ENCODE measurements at places on chromosomes 2 and 18.

DNA sequence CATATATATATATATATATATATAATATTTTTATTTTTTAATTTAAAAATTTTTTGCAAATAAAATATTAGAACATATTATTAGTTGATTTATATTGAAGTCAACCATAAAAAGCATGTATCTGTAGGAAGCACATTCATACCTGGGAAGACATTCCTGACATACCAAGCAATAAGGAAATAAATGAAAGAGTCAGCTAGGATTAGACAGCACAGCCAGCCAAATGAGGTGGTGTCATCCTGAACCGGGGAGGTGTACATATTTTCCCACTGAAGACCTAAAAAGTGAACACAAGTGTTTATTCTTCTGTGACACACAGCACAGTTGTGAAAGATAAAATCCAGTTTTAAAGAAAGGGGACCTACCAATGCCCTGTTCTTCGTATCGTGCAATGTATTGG is 149.2 kb downstream of the ABCA12 start:
- DNase-seq, result no peak

GRCh38 chr2:182980115-182980514 is 58.1 kb downstream of the NCKAP1 start:
- DNase-seq, result peak; percentile 51

DNA sequence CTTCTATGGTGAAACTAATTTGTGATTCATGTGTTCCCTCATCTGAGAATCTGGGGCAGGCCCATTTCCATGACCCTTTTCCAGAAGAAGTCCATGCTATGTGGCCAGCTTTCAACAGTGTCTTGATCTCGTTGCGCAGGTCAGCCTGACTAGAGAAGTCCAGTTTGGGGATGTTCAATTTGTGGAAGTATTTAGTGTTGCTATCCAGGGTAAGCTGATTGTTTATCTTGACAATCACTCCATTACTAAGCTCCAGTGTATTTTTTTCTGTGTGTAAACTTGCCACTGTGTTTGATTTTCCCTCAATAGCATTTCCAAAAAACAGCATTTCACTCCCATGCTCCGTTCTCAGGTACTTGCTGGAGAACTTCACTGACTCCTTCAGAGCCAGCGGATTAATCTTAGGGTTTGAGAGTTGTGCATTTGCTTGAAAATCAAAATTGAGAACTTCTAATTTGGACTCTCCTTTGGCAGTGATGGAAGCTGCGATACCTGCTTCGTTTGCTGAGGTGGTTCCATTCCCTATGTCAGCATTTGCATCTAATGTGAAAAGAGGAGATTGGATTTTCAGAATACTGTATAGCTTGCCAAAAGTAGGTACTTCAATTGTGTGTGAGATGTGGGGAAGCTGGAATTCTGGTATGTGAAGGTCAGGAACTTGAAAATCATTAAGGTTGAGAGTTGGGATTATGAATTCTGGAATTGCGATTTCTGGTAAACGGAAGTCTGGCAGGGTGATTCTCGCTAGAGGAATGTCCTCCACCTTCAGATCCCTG is 35.7 kb downstream of the APOB start:
- no peak for DNase-seq

- DNase-seq, result no peak
Measured at GRCh38 chr2:203533676-203534591, 1.2 kb downstream of the RAPH1 start.

GRCh38 chr2:46413631-46414030 is 65.7 kb upstream of the TMEM247 start:
- no peak for DNase-seq

DNA sequence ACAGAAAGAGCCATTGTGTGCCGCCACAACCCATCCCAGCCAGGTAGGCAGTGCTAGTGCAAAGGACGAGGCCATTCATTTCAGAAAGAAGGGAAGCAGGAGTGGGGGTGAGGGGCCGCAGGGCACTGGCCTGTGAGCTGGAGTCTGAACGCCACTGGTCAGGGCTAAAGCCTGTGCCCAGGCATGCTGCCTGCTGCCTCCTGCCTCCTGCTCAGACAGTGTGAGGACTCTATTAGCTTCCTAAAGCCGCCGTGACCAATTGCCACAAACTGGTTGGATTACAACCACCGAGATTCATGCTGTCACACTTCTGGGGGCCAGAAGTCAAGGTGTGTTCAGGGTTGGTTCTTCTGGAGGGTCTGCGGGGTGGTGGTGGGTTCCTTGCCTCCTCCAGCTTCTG is 21.2 kb downstream of the ACKR3 start:
- no peak for DNase-seq

DNA sequence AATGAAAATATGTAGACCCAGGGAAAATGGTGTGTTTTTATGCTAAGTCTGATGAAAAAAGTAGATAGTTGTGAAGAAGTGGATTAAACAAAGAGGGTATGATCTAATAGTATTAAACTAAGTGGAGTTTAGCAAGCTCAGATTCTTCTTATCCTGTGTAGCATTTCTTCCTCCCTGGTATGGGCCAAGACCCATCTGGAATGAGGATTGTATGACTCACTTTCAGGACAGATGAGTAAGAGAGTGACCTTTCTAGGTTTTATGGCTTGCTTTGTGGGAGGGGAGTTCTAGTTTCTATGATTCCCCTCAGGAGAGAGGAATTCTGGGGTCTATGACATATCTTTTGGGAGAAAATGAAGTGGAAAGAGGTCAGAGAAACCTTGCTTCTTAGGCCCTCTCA is 550.1 kb downstream of the SPAG16 start:
- no peak for DNase-seq

GRCh38 chr2:224591220-224591619 is 6.1 kb upstream of the CUL3 start:
- peak; percentile 76 for DNase-seq

- no peak for DNase-seq
Measured at GRCh38 chr2:82120654-82121053, 1816.1 kb upstream of the LRRTM1 start.

DNA sequence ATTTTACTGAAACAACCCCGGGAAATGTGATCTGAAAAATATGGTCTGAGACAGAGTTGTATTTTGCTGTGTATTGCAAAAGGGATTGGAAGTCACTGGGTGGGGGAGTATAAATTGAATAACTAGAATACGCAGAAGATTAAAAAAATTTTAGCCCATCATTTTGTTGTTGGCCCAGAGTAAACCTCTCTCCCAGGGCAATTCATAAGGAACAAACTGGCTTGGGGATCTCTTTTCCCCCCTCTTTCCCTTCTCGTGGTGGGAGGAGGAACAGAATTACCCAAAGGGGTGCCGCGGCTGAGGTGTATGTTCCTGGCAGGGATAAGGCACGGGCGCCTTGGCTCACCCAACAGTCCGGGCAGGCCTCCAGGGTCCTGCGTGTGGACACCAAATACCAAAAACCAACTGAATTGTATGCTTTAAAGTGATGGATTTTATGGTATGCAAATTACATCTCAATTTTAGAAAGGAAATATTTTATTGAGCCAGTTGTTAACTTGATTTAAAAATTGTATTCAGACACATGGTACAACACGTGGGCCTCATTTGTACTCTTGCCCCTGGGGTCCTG is 121.2 kb upstream of the SPRED2 start:
- no peak for DNase-seq

DNA sequence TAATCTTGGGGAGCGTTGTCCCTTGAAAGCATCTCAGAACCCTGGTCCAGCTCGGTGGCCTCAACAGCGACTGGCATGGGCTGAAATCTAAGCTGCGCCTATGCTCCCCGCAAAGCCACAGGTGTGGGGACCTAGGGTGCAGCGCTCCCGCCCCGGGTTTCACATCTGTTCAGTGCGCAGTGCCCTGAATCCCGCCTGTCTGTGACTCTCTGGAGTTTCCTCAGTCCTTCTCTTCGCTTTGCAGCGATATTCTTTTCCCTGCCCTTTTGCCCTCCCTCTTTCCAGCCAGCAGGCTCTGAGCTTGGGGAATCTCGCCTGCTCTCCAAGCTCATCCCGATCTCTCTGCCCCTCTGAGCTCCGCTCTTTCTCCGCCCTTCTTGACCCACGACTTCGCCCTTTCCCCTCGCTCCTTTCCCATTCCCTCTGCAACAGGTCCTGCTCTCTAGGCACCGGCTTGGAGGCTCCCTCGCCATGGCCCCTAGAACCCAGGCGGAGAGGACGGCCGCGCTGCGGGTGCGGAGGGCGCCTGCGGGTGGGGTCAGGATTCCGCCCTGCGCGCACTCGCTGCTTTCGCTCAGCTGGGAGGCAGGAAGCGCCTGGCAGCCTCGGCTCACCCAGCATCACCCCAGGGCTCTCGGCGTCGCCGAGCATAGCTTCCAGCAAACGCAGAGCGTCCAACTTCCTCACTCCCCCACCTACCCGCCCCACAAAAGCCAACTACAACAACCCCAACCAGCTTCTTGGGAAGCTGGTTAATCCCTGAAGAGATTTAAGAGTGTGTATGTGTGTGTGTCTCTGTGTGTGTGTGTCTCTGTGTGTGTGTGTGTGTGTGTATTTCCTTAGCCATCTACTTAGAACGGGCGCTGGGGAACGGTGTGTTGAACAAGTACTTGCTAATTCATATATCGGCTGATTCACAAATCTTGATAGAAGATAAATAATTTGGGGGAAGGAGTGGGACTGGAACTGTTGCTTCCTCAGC is 1.1 kb downstream of the GRP start:
- no peak for DNase-seq

- peak; percentile 79 for DNase-seq
Measured at GRCh38 chr2:23452853-23453420, 68.0 kb downstream of the KLHL29 start.

GRCh38 chr2:159292157-159292556 is 5.7 kb upstream of the WDSUB1 start:
- DNase-seq, result peak; percentile 22

DNA sequence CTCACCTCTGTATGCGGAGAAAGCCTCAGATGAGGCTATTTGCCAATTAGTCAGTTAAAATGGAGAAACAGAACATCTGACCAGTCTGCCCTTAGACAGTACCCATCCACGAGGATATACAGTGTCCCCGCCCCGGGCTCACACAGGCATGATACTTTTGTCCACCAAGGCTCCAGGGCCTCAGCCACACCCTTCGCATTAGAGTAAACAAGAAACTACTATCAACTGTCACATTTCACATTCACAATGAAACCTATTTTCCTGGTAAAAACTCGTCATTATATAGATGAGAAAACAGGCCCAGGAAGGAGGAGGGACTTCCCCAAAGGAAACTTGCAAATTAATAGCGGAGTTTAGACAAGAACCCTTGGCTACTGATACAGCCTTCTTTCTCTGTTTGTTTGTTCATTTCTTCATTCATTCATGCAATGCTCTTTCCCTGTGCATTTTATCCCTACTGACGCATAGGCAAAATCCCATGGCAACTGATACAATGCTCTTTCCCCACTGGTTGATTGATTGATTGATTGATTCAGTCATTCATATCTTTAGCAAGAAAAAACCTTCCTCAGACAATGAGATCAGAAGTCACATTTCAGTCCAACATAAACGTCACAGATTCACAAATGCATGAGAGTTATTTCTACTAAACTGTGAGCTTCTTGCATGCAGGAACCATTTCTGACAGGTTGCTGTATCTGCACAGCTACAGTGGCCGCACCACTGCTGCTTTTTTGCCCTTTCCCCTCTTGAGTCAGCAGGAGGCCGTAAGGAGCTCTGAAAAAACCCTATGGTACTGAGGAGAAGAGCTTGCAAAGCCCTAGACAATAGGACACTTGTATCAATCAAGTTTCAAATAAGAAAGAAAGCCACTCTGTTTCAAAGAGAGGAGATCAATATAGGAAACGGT is 777.1 kb downstream of the RNF144A start:
- DNase-seq, result no peak

DNA sequence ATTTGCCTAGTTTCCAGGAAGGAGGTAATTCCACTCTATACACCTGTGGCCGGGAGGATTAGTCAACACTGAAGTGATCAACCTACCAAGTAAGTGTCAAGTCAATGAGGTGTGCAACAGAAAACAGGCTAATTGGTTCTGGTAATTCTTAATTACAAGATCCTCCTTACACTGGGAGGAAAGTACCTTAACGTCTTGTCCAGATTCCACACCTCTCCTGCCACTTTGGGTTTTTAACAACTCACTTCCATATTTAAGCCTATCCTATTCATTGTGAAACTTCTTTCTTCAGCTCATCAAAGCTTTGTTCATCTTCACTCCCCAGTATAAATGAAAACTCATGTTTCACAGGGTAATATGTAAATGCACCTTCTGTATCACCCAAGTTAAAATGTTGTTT is 22.0 kb upstream of the MAP4K4 start:
- no peak for DNase-seq

DNA sequence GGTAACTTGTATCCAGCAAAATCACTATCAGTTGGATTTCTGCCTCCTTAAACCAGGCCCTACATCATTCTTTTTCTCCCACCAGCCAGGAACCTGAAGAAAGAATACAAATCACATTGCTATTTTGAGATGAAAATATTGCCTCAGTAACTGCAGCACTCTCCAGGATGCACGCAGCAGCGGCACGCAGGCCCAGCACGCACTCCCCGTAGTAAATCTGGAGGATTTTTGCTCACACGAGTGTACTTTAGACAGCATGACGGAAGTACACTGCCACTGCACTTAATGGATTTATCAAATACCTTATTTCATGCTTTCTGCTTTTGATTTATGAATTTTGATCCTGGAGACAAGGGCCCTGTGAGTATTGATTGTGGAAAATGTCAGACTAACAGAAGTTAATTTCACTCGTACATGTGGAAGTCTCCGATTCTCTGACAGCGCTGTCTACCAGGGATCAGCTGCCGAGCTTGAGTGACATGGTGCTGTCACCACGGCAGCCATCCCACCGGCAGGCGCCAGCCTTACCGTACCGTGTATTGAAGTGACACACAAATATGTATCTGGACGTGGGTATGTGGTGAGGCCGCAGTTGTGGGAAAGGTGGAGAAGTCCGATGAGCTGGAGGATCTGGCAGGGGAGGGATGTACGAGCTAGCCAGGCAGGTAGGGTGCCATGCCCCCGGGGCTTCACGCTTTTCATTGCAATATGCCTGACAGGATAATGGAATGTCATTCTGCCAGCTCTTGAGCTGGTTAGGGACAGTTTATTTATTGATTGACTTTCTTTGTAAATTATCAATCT is 863.7 kb downstream of the GALR1 start:
- DNase-seq, result no peak

DNA sequence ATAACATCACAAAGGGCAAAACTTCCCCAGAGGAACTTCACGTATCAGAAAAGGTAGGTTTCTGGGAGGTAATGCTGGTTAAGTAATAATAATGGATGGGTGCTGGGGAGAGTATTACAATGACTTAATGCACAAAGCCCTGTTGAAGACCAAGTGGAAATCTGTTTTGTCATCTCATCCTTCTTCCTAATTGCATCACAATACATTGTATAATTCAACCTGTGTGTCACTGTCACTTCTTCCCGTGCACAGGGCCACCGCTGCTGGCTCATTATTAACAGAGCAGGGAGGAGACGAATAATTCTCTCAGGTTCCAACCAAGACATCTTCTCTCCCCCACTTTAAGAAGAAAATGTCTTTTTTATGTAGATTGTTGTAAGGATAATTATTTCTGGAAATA is 290.9 kb downstream of the AGAP1 start:
- no peak for DNase-seq

DNA sequence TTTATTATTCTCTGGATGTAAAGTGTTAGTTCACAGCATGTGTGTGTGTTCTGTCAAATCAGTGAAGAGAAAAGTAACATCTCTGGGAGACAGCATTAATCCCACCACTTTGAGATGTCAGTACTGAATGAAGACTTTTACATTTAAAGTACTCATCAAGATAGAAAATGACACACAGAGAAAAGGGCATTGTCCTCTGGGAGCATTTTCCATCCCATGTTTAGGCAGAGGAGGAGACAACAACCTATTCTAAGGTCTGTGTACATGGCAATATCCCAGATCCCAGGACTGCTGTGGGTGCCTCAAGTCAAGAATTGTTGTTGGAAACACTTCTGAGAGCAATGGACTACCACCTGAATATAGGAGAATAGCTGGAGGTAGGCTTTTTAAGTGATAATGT is 201.5 kb downstream of the PPP1R1C start:
- DNase-seq, result no peak
